ENCODE measurements at places on chromosomes 6 and 20. TPM values are rescaled to one million over a fixed set of nuclear protein-coding genes. Genes with fewer than 3 reads are reported as not detected.

HLA-DOA gene
- total RNA-seq, result 38.8 TPM

DNA sequence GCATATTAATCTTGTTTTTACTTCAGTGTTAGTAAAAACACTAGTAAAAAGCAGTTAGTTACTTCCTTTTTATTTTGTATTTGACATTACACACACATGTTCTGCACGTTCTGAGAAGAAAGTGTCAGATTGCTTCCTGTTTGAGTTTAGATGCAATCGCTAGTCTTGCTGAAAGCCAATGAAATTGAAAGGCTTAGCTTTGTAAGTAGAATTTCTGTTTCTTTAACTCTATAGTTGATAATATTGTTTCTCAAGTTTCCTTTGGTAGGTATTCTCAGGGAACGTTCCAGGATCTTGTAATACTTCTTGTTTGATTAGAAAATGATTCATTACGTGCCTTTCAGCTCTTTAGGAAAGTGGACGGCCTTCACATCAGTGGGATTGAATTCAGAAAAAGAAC is 55.0 kb downstream of the CDKAL1 start:
- no peak for DNase-seq

BMP7 gene
- total RNA-seq, result 6.3 TPM

DNA sequence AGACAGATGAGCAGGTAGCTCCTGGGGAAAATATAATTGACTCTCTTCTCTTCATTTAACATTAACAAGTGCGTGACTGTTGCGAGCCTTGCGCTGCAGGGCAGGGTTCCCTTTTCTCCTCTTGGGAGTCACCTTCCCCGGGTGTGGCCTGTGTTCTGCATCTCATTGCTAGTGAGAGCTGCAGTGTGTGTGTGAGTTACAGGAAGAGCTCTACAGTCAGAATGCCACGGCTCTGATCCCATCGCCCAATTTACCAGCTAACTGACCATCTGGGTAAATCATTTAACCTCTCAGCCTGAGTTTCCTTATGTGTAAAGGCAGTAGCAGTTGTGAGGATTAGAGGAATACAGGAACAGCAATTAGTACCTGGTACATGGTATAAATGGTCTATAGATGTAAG is 106.8 kb upstream of the NUP153 start:
- no peak for DNase-seq

GRCh38 chr6:142569676-142570075 is 267.9 kb downstream of the ADGRG6 start:
- DNase-seq, result no peak

PCSK2 gene
- 0.05 TPM for total RNA-seq
